DND-41 (cell line): ENCODE measurements at places on chromosomes 11 and 22.

- no peak for DNase-seq
Observed at GRCh38 chr11:68146704-68147474, 25.7 kb upstream of the CHKA start.

DNA sequence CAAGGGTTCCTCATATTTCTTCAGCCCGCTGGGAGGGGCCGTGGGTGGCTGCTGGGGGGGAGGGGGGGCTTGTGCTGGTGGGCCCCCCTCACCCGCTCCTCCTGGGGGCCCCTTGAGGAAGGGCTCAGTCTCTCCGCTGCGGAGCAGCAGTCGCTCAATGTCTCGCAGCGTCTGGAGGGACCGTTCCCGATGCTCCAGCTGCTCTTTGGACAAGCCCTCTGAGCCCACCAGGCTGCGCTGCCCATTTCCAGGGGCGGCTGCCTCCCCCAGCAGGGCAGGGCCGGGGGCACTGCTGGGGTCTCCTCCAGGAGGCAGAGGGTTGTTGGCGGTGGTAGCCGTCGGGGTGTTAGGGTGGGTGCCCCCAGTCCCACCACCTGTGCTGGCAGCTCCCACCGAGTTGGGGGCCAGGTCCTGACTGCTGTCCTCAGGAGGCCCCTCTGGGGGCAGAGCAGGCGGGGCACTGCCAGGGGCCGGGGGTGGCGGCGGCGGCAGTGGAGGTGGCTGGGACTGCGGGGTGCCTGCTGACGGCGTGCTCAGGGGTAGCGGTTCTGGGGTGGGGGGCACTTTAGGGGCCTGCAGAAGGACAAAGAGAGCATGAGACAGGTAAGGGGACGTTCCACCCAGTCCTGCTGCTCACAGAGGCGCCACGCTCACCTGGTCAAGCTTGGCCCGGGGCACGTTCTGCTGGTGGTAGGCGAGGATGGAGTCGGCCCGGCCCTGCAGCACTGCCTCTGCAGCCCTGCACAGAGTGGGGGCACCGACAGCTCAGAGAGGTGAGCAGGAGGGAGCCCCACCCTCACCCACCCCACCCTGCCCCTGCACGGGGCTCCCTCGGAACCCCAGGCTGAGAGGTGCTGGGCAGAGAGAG lies 18.9 kb downstream of the CXCR5 start:
- DNase-seq: no peak

GRCh38 chr22:46259374-46259773 lies 3.8 kb downstream of the PKDREJ start:
- no peak for DNase-seq

DNA sequence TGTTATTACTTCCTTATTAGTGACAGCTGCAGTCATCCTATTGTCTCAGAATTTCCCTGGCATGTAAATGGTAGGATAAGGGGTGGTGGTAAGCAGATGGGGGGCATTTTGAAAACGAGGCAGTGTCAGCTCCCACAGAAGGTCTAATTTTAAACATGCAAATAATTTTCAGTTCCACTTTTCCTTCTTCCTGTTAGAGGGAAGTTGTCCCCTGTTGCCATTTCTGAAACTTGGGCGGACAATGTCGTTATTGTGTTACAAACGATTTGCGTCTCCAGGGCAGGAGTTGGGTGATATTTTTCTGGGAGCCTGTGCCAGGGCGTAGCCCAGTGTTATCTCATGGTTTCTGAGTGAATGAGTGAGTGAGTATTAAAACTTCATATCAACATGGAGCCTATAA lies 7.4 kb downstream of the PTPRJ start:
- no peak for DNase-seq

- no peak for DNase-seq
Observed at GRCh38 chr11:61056571-61056970, 45.7 kb upstream of the CD5 start.

- DNase-seq: no peak
Observed at GRCh38 chr11:78251083-78251775, 62.5 kb downstream of the USP35 start.

GRCh38 chr22:24161909-24162308 lies 19.4 kb upstream of the SUSD2 start:
- no peak for DNase-seq

DNA sequence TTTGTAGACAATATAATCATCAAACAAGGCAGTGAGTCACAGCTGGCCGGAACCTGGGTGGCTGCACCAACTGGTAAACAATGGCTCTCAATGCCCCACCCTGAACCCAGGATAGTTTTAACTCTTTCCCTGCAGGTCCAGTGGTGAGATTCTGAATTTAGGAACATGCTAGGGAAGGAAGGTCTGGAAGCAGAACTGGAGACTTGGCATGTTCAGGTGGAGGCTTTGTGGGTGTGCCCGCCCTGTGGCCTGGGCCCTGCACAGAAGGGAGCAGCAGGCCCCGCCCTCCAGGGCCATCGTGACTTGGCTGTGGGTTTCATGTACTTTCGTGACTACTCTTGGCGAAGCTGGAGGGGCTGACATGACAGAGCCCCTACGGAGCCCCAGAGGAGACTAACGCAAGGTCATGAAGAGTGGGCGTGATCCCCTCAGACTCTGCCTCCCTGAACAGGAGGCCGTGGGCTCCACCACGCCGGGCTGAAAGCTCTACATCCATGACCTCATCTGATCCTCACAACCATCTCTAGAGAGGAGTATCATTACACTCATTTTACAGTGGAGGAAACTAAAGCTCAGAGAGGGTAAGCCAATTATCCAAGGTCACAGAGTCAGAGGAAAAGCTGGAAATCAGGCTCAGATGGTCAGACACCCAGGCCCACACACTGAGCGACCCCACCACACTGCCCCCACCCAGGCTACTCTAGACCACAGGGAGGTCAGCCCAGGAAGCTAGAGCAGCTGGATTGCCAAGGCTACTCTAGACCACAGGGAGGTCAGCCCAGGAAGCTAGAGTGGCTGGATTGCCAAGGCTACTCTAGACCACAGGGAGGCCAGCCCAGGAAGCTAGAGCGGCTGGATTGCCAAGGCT lies 27.3 kb downstream of the MAFF start:
- DNase-seq: no peak

DNA sequence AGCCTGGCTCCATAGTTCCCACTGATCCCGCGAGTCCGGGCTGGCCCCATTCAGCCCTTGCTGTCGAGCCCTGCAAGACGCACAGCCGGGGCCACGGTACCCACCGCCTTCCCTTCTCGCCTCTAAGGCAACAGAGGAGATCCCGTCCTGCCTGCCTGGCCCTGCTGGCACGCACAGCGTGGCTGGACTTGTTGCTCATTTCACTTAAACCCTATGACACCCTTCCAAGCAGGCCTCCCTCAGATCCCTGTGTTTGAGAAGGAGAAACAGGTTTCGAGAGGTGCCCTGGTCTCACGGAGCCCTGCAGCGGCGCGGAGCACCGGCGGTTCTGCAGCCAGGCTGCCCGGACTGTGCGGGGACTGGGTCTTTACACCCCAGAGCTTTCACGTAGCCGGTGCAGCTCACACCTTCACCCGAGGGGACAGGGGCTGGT lies 1048.4 kb downstream of the BRD1 start:
- DNase-seq: no peak

DNA sequence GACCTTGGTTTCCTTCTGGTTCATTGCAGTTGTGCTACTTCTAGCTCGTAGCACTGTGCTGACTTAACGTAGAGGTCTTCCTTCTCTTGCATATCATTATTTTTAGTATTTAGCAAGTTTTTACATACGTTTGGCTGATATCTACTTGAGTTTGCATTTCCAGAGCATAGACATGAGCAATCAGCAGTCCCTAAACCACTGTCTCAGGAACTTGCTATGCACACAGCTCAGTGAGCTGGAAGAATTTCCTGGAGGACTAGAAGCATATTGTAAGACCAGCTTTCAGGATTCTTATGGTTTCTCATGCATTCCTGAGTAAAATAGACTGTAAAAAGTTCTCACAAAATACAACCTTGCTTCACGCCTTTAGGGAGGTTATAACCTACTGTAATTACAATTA lies 226.7 kb upstream of the PDGFD start:
- no peak for DNase-seq

DNA sequence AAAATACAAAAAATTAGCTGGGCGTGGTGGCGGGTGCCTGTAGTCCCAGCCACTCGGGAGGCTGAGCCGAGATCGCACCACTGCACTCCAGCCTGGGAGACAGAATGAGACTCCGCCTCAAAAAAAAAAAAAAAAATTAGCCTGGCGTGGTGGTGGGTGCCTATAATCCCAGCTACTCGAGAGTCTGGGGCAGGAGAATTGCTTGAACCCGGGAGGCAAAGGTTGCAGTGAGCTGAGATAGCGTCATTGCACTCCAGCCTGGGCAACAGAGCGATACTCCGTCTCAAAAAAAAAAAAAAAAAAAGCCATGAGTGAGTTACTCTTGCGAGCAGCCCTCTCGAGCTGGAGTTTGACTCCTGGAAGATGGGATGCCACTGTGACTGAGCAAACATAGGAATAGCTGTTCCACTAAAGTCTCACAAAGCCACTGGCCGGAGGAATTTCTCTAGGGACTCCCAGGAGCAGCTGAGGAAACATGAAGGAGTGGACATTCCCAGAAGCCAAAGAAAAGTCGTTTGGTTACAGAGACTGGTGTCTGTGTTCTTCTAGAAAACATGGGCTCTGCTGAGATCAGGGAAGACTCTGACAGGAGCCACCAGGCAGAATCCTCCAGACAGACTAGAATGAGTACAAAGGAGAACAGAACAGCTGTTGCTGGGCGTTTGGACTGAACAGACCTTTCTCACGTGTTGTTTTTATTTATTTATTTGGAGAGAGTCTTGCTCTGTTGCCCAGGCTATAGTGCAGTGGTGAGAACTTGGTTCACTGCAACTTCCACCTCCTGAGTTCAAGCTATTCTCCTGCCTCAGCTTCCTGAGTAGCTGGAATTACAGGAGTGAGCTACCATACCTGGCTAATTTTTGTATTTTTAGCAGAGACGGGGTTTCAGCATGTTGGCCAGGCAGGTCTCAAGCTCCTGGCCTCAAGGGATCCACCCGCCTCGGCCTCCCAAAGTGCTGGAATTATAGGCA lies 32.4 kb upstream of the MYH9 start:
- no peak for DNase-seq
